Astrocyte of the spinal cord (primary cell): ENCODE measurements at places on chromosomes 6 and 20.

DNA sequence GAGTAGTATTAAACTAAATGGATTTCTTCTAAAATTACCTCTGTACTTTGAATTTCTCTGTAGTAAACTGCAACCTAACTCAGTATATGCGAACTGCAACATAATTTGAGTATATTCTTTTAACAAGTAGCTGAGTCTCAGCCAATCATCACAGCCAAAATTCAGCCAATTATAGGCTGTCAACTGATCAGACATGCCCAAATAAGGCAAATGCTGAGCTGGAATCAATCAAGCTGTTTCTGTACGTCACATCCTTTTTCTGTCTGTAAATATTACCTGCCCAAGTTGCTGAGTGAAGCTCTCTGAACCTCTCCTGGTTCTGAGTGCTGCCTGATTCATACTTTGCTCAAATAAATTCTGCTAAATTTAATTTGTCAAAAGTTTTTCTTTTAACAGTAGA, 9.5 kb upstream of the C6orf58 start:
- no peak for DNase-seq

- DNase-seq = no peak
Observed at GRCh38 chr6:169323221-169323620, 69.6 kb upstream of the THBS2 start.

GRCh38 chr20:2740702-2741101, 48.1 kb downstream of the EBF4 start:
- no peak for DNase-seq

DNA sequence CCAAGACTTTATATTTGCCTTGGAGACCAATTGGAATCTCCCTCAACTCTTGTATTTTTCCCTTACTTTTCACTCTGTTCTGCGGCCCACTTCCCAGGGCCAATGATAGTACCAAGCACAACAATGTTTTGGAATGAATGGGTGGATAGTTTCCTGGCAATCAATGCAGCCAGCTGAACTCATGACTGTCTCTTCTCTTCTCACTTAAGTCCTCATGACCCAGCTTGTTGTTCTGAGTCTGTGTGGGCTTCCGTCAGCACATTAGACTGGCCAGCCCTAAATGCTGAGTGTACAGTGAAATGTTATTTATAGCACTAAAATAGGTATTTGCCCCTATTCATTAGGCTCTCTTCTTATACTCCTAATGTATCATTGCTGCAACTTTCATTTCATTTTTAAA, 5.6 kb upstream of the MBOAT1 start:
- no peak for DNase-seq
